ENCODE measurements at places on chromosomes 2 and 18.

GRCh38 chr2:101826716-101827115 is 129.2 kb downstream of the MAP4K4 start:
- DNase-seq: no peak

GRCh38 chr2:210862283-210863065 is 306.1 kb downstream of the CPS1 start:
- DNase-seq: no peak

GRCh38 chr2:29749041-29749440 is 172.3 kb downstream of the ALK start:
- no peak for DNase-seq

GRCh38 chr2:190318931-190319554 is 583 bp downstream of the HIBCH start:
- DNase-seq: peak; percentile 18

DNA sequence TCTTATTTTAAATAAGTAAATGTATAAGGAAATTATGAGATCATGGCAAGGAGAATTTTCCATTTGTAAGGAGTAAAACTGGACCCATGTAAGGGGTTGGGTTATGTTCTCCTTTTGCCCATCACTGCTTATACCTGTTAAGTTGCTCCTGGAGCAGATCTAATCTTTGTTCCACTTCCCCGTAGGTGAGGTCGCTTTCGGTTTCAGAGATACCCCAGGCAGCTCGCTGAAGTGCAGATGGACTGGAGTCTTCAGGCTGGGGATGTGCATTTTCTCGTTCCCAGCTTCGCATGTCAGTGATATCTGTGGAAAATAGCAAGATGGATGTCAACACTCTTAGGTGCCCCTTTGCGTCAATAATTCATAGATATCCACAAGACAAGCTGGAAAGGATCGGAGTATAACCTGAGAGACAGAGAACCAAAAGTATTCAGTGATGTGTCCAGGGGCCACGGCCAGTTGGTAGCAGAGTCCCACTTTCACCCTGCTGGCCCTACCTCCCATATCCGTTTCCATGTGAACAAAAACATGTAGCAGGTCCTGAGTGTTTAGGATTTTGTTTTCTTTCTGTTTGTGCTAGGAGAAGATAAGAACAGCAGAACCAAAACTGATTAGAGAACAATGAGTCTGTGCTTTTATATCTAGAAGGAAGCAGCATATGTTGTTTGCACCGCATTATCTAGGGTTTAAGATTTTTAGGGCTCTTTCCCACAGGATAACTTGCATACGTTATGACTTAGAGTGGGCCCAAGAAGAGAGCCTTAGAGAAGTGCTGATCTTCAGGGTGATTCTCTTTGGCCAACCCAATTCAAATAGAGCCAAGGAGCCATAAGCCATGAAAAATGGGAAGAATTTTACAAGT is 36.0 kb downstream of the GCA start:
- DNase-seq: no peak

DNA sequence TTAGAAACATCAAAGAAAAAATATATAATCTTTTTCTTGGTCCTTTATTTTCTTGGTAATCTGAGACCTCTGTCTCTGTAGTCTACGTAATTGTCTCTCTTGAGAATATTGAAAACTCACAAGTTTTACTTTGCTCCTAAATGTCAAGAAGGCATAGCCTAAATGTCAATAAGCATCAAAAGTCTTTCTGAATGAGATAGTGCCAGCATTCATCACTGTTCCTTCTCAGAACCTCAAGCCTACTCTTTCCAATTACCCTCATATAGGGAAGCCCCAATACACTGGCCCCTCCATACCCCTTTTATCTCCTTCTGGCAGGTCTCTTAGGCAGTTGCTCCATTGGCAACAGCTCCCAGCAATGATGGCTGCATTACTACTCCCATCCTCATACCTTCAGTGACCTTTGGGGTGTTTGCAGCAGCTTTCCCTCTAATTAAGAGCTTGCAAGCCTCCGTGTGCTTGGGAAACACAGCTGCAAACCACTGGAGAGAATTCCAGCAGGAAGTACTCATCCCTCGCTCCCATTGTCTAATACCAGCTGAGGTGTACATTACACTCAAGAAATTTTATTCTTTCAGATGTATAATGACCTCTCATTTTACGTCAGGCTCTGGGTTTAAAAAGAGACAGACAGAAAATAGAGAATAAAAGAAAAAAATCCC is 95.8 kb downstream of the KYNU start:
- no peak for DNase-seq

GRCh38 chr2:209468846-209469245 is 45.0 kb downstream of the MAP2 start:
- no peak for DNase-seq

- DNase-seq: no peak
Observed at GRCh38 chr2:45436456-45436855, 174.6 kb downstream of the SRBD1 start.

DNA sequence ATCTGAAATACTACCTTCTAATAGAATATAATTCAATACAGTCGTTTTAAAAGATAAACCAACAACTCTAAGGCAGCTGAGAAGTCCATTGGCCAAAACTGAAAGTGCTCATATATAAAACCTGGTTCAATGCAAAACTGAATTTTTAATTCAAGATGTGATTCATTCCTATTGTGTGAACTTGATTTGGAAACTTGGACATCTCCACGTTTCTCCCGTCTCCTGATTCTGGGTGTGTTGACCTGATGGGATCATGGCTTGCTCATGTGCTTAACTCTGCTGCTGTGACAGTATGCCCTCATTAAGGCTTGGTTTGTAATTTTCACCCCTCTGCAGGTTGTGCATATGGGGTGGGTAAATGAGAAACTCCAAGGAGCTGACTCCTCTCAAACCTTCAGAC is 166.3 kb upstream of the TPO start:
- no peak for DNase-seq

- peak; percentile 19 for DNase-seq
Observed at GRCh38 chr2:26088038-26088643, 54.3 kb downstream of the RAB10 start.

GRCh38 chr2:67712484-67712883 is 315.4 kb downstream of the ETAA1 start:
- no peak for DNase-seq

DNA sequence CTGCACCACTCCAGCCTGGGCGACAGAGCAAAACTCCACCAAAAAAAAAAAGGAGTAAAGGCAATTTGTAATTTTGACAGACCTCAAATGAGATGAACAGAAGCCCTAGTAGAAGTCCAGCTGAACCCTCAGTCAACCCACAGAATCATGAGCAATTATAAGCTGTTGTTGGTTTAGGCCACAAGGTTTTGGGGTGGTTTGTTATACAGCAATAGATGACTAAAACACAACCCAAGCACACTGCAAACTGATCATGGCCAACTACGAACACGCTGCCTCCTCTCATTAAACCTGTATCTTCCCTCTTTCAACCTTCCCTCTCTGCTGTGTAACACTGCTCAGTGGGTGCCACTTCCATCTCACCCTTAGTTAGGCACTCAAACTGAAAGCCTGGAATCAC is 22.1 kb downstream of the AAK1 start:
- no peak for DNase-seq

- DNase-seq: no peak
Observed at GRCh38 chr2:107932488-107932887, 53.8 kb upstream of the SLC5A7 start.

DNA sequence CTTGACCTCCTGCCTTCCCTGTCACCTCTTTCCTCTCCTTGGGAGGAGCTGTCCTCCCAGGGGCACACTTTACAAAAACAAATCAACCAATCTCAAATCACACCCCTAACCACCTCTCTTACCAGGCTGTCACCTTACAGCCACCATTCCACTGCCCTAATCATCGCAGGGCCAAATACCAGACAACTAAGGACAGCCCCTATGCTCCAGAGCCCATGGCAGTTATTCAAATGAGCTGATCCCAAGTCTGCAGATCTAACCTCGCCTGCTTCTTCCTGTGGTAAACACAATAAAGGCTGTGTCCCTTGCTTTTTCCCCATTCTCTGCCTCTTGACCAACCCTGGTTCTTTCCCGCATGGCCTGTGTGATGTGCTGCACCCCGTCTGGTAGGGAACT is 154.2 kb upstream of the CNTNAP5 start:
- no peak for DNase-seq

GRCh38 chr2:8312861-8313830 is 368.7 kb upstream of the ID2 start:
- DNase-seq: no peak

GRCh38 chr18:33830213-33830612 is 252.2 kb downstream of the ASXL3 start:
- DNase-seq: no peak

DNA sequence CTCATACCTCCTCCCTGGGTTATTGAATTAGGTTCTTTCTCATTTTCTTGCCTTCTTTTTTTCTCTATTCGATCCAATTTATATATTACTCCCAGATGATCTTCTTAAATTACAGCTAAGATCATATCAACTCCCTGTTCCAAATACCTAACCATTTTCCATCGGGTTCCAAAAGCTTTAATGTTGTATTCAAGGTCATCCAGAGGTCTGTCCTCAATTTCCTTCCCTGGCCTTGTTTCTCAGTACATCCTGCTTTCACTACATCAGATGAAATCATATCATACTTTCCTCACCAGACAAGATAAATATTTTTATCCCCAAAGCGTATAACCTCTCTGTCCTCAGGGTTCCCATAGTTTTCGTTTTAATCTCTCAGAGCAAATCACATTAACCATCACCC is 36.3 kb upstream of the GREB1L start:
- no peak for DNase-seq

DNA sequence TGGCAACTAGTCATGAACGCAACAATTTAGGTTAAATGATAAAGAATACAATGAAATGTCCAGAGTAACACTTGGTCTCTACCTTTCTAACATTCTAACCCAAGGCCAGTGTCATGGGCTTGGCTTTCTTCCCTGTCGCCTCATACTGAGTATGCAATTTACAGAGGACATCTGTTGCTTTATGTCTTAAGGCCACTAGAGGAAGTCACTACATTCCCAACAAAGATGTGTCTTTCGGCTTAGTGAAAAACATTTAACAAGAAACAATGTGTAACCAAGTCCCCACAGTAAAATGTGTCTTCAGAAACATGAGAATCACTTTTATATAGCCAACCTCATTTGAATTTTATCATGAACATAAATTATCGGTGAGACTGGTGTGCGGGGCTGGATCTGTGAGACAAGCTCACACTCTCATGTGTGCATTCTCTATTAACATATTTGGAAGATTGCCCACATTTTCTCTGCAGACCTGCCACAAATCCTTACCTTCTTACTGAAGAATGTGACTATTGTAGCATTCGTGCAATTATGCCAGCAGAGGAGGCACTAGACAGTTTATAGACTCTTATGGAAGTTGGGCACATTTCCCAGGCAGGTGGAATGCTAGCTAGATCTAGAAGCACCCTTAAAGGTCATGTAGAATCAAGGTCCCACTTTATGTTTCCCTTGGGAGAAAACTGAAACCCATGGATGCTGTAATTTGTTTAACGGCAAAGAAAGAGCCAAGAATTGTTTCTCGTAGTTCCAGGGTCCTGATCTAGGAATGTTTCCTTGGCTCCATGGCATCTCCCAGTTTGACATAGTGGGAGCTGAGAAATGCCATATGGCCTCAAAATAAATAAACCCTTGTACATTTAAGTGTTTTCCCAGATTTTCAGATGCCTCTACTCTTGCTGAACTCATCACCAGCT is 101.8 kb downstream of the CD226 start:
- no peak for DNase-seq

DNA sequence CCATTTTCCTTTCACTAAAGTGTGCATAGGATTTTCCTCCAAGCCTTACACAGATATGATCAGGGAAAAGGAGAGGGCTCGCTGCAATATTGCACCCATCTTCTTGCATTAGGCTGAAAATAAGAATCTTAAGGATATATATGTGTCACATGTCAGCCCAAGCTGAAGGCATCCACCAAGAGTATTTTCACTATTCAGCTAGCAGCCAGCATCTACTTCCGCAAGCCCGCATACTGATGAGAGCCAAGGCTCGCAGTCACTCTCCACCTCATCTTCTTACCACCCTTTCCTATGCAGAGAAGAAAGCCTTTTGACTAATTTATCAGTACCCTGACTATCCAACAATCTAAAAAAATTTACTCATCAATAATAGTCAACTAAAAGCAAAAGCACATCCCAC is 6.1 kb downstream of the TMEM163 start:
- DNase-seq: no peak

DNA sequence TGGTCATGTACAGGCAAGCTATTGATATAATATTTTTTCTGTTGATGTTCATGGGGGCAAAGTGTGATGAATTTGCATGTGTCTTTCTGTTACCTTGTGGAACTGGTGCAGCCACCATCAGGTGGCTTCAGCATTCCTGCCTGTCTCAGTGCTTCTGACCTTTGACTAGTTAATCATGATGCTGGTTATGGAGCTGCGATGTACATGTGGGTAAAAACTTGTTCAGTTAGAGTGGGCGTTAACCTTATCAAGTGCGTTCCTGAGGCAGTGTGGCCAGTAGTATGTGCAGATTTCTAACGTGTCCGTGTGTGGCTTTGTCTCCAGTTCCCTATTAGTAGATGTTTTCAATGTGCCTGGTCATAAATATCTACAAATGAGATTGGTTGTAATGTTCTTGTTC is 127.4 kb upstream of the ZSWIM2 start:
- no peak for DNase-seq

GRCh38 chr2:119616421-119616820 is 62.6 kb upstream of the TMEM177 start:
- DNase-seq: no peak

GRCh38 chr2:143262389-143262788 is 133.2 kb downstream of the ARHGAP15 start:
- DNase-seq: no peak

DNA sequence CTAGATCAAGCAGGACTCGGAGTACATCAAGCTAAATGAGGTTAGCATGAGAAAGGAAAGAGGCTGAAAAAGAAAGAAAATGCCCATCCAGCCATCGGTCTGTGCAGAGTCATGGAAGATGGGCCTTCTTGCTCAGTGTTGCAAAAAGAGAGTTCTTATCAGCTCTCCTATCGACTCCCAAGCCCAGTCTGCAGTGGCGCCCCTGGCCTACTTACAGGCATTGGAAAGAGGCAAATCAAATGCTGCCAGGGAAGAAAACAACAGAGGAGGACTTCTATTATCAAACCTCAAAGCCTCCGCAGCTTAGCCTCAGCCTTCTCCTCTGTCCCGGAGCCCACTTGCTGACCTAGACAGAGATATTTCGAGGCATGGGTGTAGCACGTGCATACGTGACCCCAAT is 66.0 kb downstream of the CDH2 start:
- DNase-seq: no peak

DNA sequence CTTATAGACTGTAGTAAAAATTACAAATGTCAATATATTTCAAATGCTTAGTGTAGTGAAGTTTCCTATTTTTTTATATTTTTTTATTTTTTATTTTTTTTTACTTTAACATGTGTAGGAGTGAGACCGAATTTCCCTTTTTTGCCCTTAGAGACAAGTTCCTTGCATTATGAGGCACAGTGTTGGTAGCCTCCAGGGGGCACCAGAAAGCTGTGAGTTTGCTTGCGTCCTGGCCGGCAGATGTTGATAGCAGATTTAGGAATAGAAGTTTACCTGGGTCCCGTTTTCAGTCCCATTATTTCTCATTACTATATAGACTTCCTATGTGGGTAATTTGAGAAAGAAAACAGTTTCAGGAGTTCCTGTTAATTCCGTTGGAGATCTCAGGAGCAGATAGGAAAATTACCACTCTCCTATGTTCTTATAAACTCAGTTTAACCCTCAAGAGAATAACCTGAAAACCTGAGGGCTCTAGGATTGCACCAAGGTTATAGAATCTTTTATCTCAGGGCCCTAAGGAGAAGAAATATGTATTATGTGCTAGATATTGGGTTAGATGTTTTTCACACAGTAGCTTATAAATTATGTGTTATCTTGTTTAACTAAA is 157.5 kb upstream of the SESTD1 start:
- peak; percentile 48 for DNase-seq

- no peak for DNase-seq
Observed at GRCh38 chr2:3433339-3433699, 53.8 kb downstream of the TRAPPC12 start.
